DMS153 (cell line): ENCODE measurements at places on chromosomes 7 and 10.

- DNase-seq = peak; percentile 30
Measured at GRCh38 chr7:26369593-26369992, 77.9 kb downstream of the SNX10 start.

DNA sequence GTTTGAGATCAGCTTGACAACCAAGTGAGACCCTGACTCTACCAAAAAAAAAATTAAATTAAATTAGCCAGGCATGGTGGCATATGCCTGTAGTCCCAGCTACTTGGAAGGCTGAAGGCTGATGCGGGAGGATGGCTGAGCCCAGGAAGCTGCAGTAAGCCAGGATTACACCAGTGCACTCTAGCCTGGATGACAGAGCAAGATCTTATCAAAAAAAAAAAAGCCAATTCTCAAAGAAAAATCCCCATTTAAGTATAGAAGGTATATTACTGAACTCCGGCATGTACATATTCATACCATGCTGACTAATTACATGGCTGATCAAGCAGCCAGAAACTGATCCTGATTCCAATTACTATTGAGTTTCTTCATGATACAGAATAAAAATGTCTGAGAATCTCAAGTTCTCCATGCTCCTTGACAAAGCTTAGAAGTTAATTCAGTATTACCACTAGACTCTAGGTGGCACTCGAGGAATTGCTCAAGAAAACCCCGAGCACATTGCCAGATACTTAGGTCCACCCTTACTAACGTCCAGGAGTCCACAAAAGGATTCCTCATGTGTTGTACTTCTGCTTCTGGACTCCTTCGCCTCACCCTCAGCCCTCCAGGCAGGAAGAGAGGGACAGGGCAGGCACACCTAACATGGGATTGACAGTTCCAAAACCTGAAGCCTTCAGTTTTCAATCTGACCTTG is 148.9 kb downstream of the PARD3 start:
- DNase-seq = no peak

- no peak for DNase-seq
Measured at GRCh38 chr10:2852574-2853323, 214.6 kb upstream of the PFKP start.

GRCh38 chr7:23044581-23044980 is 30.7 kb upstream of the HYCC1 start:
- DNase-seq = peak; percentile 44

GRCh38 chr7:156640257-156640948 is at the start of gene RNF32:
Gene RNF32 (plus strand): TSS chr7:156640774. CDS start chr7:156643878, 3,104 bp downstream.
- peak; percentile 89 for DNase-seq

DNA sequence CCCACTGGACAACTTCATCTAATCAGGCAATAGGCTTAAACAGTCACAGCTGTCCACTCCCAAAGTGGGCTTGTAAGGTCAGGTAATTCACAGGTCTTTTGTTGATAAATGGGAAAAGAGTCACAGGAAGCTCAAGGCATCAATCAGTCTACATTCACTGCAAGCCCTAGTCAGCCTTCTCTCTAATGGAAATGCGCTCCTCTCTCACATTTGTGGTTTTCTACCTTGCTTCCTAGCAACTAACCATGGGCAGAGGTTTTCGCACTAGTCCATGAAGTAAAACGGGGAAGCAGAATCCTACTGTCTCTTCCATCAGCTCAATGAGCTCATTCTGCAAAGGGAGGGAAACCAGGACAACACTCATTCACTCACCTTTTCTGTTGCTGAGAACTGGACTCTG is 53.5 kb upstream of the APBB1IP start:
- peak; percentile 12 for DNase-seq

DNA sequence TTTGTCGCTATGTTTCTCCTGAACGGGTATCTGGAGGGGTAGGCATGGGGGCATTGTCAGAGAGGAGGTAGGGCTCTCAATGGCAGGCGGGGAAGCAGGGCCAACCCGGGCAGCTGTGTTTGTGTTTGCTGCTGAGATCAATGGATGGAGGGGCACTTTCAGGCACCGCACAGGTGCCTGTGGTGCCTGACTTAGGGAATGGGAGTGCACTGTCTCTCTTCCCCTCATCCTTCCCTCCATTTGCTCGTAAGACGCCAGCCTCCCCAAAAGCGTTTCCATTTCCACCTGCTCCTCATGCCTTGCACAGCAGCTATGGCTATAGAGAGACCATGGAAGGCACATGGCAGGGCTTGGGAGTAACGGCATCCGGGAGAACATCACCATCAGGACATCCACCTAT is 615.9 kb upstream of the FOXK1 start:
- DNase-seq = no peak

DNA sequence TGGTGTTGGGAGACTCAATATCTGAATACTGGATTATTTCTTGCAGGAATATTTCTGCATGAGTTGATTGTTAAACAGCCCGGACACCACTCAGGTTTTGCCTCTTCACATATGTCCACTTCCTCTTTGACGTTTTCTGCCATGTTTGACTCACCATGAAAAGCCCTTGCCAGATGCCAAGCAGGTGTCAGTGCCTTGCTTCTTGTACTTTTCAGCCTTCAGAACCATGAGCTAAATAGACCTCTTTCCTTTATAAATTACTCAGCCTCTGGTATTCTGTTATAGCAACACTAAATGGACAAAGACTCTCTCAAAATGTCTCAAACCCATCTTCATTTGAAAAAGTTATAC is 24.7 kb upstream of the MACC1 start:
- peak; percentile 16 for DNase-seq

DNA sequence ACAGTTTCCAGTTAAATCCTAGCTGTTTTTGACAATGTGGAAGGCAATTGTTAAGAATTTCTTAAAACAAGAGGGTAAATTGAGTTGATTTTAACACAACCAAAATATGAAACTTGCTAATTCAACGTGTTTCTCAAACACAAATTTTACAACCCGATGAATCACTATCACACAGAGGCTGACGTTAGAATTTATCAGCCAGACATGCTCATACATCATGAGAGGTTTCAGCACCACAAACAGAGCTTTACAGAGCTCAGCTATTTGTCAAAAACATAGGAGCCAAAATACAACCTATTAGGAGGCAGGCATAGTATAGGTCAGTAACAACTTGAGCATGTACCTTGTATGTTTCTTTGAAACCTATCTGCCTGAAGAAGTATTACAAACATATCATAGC is 36.1 kb downstream of the LRRN3 start:
- DNase-seq = no peak

- no peak for DNase-seq
Measured at GRCh38 chr7:151864561-151864960, 12.4 kb downstream of the PRKAG2 start.

DNA sequence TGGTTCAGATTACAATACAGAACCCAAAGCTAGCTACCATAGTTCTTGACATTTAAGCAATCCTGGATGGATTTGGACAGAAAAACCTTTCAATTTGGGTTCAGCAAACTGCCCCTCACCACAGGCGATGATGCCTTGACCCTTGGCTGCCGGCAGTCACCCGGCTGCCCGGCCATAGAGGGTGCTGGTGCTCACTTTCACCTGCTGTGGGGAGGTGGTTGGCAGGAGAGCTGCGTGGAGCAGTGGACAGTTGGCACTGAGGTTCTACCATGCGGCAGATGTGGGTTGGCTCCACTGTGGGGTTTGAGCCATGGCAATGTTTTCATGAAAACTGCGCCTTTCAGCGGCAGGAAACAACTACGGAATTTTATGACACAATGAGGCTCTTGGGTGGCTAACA is 99.5 kb downstream of the DYNC1I1 start:
- DNase-seq = no peak

DNA sequence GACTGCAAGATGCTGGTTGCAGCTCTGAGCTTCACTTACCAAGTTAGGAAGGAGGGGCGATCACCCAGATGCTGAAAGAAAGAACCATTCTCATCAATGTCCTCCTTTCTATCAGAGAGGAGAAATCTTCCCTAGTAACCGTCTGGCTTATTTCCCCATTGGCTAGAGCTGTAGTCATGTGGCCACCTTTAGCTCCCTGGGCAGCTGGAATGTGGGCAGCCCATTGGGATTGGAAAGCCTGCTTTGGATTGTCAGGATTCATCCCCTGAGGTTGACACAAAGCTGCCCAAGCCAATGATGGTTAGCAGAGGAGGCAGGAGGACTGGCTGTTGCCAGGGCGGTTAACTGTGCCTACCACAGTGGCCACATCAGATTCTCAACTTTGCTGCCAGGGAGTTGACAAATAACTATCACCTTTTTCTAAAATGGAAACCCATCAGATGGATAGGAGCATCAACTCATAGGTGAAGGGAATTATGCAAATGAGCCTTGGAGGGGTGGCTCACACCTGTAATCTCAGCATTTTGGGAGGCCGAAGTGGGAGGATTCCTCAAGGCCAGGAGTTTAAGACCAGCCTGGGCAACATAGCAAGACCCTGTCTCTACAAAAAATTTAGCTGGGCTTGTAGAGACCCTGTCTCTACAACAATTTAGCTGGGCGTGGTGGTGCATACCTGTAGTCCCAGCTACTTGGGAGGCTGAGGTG is 206.4 kb upstream of the GALNT17 start:
- DNase-seq = no peak

DNA sequence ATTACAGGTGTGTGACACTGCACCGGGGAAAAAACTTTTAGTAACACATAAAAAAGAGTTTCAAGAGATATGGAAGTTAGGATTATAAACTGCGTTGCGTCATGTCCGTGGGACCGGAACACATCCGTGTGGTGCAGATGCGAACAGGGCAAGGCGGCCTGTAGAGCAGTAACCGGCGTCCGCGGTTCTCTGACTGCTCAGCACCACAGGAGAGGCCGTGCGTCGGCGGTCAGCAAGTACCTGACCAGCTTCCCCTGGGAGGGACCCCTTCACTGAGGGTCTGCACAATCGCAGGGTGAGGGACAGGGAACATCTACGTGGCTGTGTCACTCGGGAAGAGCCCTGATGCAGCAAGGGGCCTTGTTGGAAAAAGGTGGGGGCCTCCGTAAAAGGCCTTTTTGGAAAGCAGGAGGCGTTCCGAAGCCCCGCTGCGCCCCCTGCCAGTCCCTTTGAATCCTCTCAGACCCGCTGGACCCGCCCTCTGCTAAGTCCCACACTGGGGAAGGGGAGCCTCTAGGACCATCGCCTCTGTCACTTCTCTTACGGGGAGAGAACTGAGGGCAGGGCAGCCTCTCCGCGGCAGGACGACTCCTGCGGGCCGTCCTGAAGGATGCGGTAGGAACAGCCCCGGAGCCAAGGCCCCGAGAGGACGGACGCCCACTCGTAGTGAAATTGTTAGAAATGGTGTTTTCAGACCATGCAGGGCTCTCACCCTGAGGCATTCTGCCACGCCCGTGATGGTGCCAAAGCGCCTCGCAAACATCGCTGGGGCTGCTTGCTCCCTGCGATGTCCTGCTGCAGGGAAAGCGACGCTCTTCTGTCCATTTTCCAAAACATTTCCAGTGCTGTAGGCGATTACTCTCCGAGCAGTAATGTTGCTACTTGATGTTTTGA is 771.6 kb upstream of the COBL start:
- no peak for DNase-seq

- no peak for DNase-seq
Measured at GRCh38 chr7:132349075-132349474, 227.2 kb downstream of the PLXNA4 start.

DNA sequence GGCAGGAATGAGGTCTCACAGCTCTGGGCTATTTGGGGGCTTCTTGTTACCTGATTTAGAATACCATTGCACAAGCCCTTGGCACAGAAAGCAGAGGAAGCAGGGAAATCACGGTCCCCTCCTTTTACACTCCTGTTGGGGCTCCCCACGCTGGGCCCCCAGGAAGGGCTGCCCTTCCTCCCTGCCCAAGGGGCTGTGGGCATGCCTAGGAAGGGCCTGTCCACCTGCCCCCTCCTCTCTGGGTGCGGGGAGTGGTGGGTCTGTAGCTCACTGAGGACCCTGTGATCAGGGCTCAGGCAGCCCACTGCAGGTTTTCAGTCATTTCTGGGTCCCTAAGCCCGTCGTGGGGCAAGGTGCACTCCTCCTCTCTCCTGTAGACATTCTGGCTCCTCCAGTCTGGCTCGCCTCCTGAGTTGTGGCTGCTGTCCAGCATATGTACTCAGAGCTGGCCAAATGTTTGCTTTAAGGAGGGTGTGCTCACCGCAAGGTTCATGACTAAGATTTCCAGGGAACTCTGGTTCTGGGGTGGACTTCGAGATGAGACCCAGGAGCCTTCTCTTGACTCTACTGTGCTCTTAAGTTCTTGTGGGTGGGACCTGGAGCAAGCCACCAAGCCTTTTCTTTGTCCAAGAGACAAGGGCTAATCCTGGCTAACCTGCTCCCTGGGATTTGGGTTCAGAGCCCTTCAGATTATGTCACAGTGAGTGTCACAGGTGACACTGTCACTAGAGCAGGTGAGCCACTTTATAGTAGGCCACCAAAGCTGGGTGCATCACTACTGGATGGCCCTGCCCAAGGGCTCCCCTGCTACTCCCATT is 56.0 kb downstream of the TACR2 start:
- no peak for DNase-seq

DNA sequence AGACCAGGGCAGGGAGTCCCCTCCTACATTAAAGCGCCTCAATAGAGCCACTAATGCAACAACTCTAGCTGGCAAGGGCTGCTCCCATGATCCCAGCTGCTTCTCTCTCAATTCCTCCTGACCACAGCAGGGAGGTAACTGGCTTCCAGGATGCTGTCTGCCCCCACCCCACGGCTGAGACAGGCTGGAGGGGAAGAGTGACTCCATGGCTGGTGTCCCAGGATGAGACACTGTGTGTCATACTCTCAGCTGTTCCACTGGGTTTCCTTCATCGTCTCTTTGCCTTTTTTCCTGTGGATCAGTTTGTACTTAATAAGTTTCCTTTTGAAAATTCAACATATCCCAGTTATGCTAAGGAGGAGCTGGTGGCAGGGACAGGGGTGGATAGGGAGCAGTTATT is 27.7 kb upstream of the MYH16 start:
- no peak for DNase-seq

DNA sequence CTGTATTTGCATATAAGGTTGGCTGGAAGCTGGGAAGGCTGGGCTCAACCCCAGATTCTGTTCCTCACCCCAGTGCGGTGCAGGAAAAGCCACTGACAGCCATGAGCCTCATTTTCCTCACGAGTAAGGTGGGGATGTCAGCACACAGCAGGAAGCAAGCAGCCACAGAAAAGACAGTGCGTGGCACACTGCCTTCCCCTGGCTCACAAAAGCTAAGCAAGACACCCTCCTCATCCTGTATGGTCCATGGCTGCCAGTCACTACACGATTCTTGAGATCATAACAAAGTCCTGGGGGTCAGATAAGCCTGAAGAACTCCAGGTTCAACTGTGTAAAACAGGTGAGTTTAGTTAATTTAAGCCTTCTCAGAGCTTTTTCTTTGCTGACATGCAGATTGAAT is 28.9 kb upstream of the DDC start:
- DNase-seq = no peak

GRCh38 chr7:106609416-106609815 is 51.5 kb downstream of the CCDC71L start:
- no peak for DNase-seq
